Hematopoietic multipotent progenitor cell treated with erythropoietin and hydrocortisone succinate and interleukin-3 and kit ligand, for 6 days (in vitro differentiated cells): ENCODE measurements at places on chromosomes 7 and 10.

- DNase-seq, result no peak
These were observed 457 bp downstream of the NSUN5 start for GRCh38 chr7:73308074-73308664.

- no peak for DNase-seq
These were observed 43.8 kb downstream of the PTPN12 start for GRCh38 chr7:77580762-77581350.

DNA sequence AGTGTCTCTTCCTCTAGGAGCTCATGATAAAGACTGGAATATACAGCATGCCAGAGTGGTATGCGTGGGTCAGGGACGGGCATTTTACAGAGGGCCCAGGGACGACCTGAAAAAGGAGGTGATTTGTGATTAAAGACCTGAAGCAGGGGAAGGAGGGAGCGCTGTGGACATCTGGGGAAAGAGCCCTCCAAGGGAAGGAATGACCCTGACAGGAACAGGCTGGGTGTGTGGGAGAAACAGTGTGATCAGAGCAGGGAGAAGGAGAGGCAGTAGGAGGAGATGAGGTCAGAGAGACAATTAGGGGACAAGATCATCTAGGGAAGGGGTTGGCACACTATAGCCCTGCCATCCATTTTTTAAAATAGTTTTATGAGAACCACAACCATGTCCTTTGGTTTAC, 3.4 kb upstream of the RASSF4 start:
- DNase-seq, result no peak

DNA sequence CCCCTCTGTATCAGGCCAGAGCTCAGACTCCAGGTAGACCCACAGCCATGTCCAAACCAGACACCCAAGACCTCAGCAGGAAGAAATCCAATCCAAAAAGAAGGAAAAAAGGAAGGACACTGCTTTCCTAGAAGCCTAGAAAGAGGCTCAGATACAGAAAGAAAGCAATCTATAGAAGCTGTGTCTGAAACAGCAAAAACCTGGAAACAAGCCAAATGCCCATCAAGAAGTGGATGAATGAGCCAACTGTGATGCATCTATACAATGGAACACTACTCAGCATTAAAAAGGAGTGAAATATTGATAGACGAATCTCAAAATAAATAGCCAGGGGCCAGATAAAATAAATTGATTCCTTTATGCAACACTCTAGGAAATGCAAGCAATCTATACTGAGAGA, 31.6 kb downstream of the GRB10 start:
- peak; percentile 44 for DNase-seq

GRCh38 chr10:29191674-29192073, 97.2 kb upstream of the LYZL1 start:
- peak; percentile 5 for DNase-seq
